ENCODE measurements at places on chromosomes 5 and 9. TPM values are rescaled to one million over a fixed set of nuclear protein-coding genes. Genes with fewer than 3 reads are reported as not detected.

DNA sequence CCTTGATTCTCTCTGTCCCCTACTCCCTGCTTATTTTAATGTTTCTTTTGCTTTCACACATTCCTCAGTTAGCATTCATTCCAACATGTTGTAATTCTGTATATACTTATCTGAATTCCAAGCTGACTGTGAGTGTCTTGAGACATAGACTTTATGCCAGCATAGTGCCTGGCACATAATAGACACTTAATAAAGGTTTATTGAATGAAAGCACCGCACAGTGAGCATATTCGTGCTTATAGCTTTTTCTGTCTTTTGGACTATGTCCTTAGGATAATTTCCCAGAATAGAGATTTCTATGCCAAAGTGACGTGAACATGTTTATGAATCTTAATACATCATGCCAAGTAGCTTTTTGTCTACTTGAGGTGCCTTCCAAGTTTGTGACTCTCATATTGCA, 174.6 kb downstream of the CD180 start:
- DNase-seq, result no peak

- no peak for DNase-seq
Measured at GRCh38 chr5:103145196-103145595, 25.1 kb downstream of the PPIP5K2 start.

DNA sequence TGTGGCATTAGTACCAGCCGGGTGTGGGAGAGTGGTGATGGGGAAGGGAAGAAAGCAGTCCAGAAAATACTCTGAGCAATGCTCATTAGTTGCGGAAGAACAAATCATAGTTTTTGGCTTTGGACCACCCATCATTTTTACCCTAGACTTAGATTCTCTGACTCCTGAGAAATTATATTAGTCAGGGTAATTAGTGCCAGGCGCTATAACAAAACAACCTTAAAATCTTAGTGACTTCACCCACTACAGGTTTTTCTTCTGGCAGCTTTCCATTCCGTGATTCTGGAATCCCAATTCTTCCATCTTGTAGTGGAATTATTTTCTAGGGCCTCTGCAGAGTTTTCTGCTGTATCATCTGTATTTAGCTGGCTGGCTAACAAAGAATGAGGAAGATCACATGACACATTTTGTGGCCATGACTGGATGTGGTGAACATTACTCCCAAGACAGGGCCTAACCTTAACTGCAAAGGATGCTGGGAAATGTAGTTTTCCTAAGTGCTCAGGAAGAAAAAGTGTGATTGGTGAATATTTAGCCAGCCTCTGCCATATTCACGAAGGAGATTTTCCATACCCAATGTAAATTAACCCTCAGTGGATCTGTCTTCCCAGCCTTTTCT, 373.0 kb upstream of the MEF2C start:
- DNase-seq, result no peak

- DNase-seq, result no peak
Measured at GRCh38 chr5:116622375-116623050, 47.9 kb upstream of the SEMA6A start.

GRCh38 chr5:169627551-169627950, 9.5 kb upstream of the DOCK2 start:
- DNase-seq, result no peak

- DNase-seq, result no peak
Measured at GRCh38 chr9:127941062-127941960, 3.7 kb upstream of the DPM2 start.

GRCh38 chr9:36217256-36217968, 26.7 kb downstream of the CLTA start:
- DNase-seq, result no peak

DNA sequence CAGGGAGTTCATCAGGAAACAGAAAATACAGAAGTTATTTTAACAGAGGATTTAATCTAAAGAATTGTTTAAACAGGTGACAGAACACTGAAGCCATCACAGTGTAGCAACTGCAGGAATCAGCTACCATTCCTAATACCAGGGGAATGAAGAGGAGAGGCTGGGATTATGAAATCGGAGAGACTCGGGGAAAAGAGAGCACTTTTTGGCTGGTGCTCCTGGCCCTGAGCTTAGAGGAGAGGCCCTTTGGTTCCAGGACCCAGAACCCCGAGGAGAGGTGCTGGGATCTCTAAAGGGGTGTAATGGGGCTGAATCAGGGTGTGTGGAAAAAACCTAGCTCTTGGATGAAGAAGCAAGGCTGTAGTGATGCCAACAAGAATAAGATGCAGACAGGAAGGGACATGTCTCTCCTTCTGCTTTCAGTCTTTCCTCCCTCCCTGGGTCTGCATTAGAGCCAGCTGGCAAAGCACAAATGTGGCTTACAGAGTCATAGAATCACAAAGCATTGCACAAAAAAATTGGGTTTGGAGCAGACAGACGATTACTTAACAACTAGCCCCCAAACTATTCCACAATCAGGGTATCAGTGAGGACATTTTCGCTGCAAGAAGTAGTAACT, 11.6 kb upstream of the SFXN1 start:
- DNase-seq, result no peak

DNA sequence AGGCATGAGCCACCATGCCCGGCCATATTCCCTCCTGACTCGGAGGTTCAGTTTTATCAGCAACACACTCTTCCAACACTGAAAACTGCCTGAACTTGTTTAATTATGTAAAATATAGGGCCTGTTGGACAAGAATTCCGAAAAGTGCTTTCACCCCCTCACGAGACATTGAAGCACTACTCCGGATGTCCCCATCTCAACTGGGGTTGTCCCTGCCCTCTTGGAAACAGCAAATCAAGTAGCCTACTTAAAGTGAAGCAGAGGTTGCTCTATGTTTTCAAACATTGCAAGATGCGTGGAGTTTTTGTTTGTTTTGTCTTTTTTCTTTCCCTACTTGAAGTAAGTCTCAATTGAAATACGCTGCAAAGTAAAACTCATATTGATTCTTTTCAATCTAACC, 7.6 kb downstream of the PTGER4 start:
- DNase-seq, result no peak

DNA sequence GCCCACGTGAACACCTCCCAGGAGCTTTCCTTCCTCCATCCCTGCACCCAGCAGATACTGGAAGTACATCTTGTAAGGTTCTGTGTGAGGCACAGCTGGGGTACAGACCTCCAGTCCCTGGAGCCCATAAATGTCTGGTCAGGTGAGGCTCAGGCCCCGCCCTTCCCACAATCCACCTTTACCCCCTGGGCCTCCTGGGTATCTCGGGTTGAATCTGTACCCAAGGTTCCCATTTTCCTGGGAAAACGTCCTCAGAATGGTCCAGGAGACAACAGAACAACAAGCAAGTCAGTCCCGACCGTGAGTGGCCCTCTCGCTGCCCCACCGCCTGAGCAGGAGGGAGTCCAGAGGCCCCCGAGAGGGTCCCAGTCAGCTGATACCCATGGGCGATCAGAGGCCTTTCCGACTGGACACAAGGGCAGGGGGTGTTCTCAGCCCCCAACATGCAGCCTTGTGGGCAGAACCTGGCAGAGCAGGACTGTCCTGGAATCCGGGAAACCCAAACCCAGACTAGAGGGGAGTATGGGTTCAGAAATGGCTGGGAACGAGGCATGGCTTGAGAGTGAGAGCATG, 4.3 kb downstream of the SPATA31E1 start:
- no peak for DNase-seq

DNA sequence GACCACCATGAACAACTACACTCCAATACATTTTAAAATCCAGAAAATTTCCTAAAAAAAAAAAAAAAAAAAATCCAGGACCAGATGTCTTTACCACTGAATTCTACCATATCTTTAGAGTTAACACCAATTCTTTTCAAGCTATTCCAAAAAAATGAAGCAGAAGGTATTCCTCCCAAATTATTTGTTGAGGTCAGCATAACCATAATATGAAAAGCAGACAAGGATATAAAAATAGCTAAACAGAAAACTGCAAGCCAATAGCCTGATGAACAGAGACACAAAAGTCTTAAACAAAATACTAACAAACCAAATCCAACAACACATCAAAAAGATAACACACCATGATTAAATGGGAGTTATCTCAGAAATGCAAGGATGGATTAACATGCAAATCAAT, 695.4 kb downstream of the PTPRD start:
- no peak for DNase-seq

DNA sequence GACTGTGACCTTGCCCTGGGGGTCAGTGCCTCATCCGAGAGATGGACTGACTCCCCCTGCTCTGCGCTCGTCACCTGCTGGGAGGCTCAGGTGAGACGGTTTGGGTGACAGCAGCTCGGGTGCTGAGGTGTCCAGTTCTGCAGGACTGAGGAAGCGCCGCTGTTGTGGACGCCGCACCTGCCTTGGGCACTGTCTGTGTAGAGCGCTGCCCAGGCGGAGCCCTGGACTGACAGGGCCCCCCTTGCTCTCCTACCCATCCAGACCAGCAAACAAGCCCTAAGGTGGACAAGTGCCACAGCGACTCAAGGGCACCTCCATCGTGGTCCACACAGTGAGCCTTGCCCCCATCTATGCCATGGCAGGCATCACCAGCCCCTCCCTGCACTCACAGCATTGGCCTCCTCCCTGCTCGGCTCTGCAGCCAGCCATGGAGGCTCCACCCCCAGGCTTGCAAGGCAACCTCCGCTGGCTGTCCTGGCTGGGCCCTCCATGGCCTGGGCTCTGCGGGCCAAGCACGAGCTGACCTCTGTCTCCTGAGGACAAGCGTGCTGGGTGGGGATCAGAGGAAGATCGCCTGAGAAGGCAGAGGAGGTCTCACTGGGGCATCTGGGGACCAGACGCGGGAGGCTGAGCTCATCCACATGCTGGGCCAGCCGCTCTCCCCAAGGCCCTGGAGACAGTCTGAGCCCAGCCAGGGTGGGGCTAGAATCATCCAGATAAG, 87.1 kb upstream of the COL5A1 start:
- no peak for DNase-seq

DNA sequence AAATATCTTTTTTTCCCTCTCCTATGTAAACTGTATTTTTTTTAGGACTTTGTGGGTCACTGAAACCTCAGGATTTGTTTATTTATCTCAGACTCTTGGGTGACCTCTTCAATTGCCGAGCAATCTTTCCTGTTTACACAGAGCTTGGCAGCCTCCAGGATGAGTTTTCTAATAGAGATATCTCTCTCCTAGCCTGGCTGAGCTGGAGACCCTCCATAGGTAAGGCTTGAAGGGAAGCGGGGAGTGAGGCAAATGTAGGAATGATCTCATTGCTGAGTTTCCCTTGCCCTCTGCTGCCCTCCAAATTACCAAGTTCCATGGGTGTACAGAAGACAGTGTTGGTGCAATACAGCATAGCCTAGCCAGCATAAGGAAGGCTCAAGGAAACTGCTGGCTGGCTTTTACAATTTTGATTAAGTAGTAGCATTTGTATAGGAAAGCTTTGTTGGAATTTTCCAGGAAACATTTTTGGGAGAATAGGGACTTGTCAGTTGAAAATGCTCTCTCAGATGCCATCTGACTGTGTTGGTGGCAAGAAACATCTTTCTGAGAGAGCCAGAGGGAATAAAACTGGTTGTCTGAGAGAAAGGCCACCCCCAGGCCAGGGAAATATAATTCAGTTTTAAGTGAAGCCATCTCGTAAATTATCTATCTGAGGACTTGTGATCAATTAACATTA, 116.0 kb downstream of the NMUR2 start:
- no peak for DNase-seq

DNA sequence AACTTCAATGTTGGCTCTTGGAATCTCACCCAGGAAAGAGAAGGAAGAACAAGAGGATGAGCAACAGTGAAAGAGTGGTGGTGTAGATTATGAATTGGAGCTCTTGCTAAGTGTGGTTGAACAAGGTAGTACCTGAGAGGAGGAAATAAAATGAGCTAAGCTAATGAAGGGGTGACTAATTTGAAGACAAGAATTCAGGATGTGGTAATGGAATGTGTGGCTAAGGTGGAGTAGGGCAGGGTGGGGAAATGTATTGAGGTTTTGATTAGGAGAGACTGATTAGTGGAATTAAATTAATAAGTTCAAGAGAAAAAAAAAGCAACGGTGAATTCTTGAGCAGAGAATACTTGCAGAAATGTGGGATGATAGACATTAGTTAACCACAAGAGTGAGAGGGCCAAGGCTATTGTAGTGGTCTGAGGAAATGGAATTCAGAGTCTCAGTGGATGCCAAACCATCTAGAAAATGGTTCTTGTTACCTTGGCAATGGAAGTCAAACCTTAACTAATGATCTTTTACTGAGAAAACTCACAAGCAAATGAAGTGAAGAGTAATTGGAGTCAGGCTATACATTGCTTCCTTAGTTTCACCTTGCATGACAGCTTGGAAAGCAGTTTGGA, 648.3 kb upstream of the ZNF608 start:
- DNase-seq, result no peak

DNA sequence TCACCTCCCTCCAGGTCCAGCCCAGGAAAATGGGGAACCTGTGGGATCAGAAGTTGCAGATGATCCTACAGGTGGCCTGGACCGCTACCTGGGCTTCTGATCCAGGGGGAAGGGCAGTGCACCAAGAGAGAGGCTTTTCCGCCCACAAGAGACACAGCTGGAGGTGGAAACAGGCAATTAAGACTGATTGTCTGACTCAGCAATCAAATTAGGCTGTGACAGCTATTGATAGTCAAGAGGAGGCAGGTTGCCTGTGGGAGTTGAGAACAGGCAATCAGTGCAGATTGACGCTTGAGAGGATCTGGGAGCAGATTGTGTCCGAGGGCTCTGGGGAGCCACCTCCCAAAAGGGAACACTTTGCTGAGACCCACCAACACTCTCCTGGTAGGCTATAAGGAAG, 71.1 kb upstream of the SLC44A1 start:
- DNase-seq, result no peak

DNA sequence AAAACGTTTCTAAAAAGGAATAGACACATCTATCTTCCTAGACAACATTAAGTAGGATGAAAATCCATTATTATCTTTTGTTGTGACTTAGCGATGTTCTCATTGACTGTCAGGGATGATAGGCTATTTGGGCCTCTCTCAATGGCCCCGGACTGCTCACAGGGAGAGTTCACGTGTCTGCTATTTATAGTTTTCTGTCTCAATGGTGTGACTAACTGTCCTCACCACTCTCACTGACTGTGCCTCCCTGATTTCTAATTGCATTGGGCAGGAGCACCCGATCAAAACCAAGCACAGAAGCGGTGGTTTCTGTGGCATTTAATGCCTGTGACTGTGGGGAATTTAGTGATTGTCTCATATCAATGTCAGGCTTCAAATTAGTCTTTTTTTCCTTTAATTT, 286.7 kb upstream of the KLF9 start:
- DNase-seq, result no peak

DNA sequence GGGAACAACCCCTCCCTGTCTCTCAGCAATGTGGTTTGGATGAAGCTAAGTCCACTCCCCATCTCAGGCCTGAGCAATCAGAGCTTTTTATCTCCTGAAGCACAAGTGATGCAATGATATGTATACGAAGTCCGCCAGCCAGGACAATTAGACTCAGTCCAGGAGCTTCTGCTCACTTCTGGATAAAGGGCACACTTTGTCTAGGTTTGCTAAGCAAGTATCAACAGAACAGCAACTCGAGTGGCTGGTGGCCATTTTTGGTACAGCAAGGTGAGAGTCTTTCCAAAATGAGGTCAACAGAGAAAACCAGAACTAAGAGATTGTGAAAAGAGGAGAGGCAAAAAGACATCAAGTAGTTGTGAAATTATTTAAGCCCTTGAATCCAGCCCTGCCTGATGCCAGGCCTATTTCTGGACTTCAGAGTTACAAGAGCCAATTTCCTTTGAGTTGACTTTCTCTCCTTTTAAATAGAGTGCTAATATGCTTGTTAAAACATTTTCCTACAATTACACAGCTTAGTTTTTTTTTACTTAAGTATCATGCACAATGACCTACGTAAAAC, 8.2 kb downstream of the NDUFA8 start:
- no peak for DNase-seq

The ACOT12 gene
- not detected for total RNA-seq

The KIF12 gene
- total RNA-seq, result 15.8 TPM

The N4BP3 gene
- total RNA-seq, result 6.0 TPM

The SPATA9 gene
- not detected for total RNA-seq

The ERAP2 gene
- 19.1 TPM for total RNA-seq

The ZNF608 gene
- total RNA-seq, result 50.2 TPM

Data from kidney epithelial cell (primary cell).